Prostate gland (tissue), 2 donors: ENCODE measurements at places on chromosomes 16 and 17. TPM values are rescaled to one million over a fixed set of nuclear protein-coding genes. Genes with fewer than 3 reads are reported as not detected.
A peak's percentile ranks its signal among the peaks of the same experiment; 100 is the strongest.

- H3K4me1 ChIP-seq, result no peaks in the 10 kb centered on the region
- H3K36me3 ChIP-seq, result no peaks in the 10 kb centered on the region
- H3K27ac ChIP-seq, result no peak overlapping the region
- DNase-seq, result no peak
- H3K4me3 ChIP-seq, result no peak overlapping the region
These were observed 199.5 kb downstream of the PRKCB start for GRCh38 chr16:24035127-24035842.

DNA sequence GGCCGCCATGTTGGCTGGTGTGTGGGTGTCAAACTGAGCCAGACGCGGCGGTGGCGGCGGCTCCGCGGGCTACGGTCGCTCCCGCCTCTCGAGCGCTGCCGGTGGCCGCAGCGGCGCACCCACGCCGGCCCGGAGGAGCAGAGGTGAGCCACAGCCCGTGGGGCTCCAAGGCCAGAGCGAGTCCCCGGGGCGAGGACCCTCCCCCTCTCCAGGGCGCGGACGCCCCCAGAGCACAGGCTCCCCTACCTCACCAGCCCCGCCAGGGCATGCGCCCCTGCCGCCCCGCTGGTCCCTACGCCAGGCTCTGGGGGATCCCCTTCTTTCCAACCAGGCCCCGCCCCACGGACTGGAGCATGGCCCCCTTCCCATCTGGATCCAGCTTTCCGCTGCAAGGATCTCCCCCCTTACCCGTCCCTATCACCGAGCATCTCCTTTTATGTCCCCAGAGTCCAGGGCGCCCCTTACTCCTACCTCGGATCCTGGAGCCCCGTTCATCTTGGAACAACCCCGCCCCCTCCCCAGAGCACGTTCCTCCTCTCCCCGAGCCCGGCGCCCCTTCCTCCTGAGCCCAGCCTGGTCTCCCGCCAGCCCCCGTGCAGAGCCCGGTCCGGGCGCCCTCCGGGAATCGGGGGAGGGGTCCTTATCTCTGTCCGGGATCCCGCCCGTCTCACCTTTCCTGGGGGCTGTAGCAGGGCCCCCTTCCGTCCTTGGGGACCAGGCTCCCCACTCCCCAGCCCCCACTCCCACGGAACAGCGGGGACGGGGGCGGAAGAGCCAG lies 412 bp downstream of the EPN2 start:
- H3K27me3 ChIP-seq, result no peaks in the 10 kb centered on the region
- peak overlapping the region; percentile 96 for H3K27ac ChIP-seq
- peaks cover 4% of the 10 kb centered on the region for H3K4me1 ChIP-seq
- peak overlapping the region; percentile 95 for H3K4me3 ChIP-seq

- H3K27ac ChIP-seq, result peak overlapping the region; percentile 39
- H3K4me1 ChIP-seq, result peaks cover 7% of the 10 kb centered on the region
- H3K4me3 ChIP-seq, result no peak overlapping the region
- peak; percentile 54 for DNase-seq
- H3K36me3 ChIP-seq, result no peaks in the 10 kb centered on the region
These were observed 44.6 kb downstream of the ABAT start for GRCh38 chr16:8718851-8719680.

DNA sequence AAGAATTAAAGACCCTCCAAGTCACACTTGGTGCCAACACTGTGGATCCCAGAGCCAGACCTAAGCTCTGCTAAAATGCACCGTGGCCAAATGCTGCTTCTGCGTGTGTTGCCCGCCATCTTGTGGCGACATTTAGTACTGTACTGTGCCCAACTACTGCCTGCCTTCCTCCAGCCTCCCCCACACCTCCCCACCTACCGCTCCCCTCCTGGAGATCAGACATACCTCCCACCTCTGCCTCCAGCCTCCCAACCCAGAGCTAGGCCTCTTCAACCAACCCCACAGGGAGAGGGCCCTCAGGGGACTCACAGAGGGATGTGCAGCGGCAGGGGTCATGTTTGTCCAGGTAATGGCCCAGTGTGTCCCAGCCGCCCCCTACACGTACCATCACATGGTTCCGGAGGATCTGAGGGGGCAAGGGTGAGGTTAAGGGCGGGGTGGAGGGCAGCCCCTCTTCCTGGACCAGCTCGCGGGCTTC lies 5.5 kb downstream of the GAS2L2 start:
- peak; percentile 74 for DNase-seq
- peaks cover 10% of the 10 kb centered on the region for H3K27me3 ChIP-seq
- no peaks in the 10 kb centered on the region for H3K4me1 ChIP-seq
- H3K4me3 ChIP-seq, result no peak overlapping the region

GRCh38 chr17:72004611-72005331 lies 116.0 kb upstream of the SOX9 start:
- H3K27me3 ChIP-seq, result no peaks in the 10 kb centered on the region
- no peaks in the 10 kb centered on the region for H3K4me1 ChIP-seq
- H3K27ac ChIP-seq, result no peak overlapping the region

SPHK1 gene
- 6.6 TPM for total RNA-seq

DNA sequence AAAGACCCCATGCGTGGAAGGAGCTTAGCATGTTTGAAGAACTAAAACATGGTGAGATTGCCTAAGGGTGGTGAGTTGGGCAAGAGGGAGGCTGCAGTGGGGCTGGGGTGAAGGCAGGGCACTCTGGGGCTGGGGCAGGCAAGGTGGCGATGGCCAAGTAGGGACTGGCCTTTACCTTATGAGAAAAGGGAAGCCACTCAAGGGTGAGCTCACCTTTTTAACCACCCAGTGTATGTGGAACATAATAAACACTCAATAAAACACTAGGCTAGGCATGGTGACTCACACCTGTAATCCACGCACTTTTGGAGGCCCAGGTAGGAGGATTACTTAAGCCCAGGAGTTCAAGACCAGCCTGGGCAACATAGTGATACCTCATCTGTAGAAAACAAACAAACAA lies 37.7 kb downstream of the LYRM9 start:
- DNase-seq, result no peak
- no peaks in the 10 kb centered on the region for H3K27me3 ChIP-seq
- H3K4me1 ChIP-seq, result no peaks in the 10 kb centered on the region
- no peaks in the 10 kb centered on the region for H3K36me3 ChIP-seq
- H3K4me3 ChIP-seq, result no peak overlapping the region

MSLN gene
- 7.3 TPM for total RNA-seq

- DNase-seq, result no peak
- no peak overlapping the region for H3K27ac ChIP-seq
- H3K4me3 ChIP-seq, result no peak overlapping the region
- no peaks in the 10 kb centered on the region for H3K4me1 ChIP-seq
- H3K36me3 ChIP-seq, result no peaks in the 10 kb centered on the region
These were observed 8.3 kb downstream of the TSC2 start for GRCh38 chr16:2056077-2056476.
